ENCODE measurements at places on chromosomes 6 and 20.
A peak's percentile ranks its signal among the peaks of the same experiment; 100 is the strongest.

GRCh38 chr6:3500262-3501014 is 43.6 kb upstream of the SLC22A23 start:
- DNase-seq: peak; percentile 31

DNA sequence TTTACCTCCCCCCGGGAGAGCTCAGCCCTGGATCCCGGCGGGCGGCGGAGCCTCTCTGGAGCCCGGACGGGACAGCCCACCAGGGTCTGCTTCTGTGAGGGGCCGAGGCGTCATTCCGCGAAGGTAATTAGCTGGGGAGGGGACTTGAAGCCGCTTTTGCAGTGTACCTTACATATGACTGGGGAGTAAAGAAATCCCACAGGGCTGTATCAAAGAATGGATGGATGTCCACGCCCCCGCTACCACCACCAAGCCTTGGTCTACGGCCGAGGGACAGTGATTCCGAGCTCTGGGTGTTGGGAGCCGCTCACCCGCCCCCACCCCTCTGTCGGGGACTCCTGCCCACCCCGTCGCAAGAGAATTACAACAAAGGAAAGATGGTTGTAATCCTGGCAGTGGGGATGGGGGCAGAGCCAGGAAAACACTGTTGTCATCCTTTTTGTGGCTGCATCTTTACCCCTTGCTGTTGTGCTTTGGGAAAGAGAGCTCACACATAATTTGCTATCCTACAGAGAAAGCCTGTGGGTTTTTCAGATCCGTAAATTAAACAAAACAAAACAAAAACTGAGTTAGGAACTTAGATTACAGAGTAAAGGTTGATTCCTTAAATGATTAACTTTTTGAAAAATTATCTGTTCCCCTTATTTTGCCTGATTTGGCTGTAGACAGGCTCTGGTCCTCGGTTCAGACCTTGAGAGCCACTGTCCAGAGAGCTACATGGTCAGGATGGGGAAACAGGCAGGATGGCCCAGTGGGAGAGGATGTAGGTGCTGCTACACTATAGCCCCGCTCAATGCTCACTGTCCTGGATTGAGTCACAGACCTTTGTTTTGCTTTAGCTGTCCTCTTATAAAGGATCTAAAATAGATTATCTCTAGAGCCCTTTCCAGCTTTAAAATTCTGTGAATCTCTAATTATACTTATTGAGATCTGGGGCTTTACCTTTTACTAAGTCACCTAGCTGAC is 997 bp upstream of the FBXO30 start:
- DNase-seq: peak; percentile 29

DNA sequence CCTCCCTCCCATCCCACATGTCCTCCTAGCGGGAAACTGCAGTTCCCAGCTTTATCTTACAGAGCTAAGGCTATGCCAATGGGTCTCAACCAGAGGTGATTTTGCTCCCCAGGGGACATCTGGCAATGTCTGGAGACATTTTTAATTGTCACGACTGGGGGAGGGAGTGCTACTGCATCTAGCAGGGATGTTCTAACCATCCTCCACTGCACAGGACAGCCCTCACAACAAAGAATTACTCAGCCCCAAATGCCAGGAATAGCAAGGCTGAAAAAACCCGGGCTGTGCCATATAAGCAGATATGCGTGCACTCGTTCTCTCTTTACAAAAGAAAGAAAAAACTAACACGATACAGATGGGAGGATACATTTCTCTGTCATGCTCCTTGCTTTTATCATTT is 8.5 kb downstream of the MRPS18A start:
- DNase-seq: no peak

DNA sequence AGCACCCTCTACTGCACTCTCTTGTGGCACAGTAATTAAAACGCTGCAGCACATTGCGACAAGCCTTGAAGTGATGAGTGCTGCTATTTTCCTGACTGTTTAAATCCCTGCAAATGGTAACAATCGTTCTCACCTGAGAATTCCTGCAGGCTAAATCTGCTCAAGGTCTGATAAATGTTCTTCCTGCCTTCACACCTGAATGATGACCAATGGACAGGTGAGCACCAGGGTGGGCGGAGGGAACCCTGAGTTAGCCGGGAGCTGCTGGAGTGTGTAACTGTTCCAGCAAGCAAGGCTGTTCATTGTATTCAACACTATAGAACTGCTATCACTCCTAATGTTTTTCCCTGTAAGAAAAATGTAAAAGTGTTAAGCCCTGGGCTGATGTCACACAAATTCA is 4.0 kb downstream of the DACT2 start:
- DNase-seq: no peak

DNA sequence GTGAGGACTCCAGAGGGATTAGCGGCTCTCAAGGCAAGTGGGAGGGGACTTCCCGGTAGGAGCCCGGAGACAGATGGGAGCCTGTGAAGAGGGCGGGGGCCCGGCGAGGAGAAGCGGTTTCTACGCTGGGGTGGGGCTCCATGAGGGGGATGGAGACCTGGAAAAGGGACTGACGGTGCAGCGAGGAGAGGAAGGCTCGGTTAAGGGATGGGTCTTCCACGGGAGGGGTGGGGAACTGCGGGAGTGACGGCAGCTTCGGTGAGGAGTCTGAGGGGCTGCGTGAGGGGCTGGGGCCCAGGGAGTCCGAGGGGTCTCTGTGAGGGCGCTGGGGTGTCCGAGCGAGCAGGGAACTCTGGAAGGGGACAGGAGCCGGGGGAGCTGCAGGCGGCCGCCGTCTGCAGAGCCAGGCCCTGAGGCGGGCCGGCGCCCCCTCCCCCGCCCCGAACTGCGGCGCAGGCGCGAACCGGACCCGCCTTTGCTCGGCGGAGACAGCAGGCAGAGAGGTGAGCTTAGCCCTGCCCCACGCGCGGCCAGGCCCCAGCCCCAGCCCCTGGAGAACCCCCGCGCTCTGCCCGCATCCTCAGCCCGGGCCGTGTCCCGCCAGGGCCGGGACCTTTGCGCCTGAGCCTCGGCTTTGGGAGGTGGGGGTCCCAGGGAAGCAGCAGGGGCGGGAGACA is at the start of gene NRSN2:
NRSN2 (plus strand) TSS at position 472 of the 677 bp plus-strand sequence. CDS start 2,533 bp downstream, outside the sequence.
- DNase-seq: peak; percentile 68

- no peak for DNase-seq
Measured at GRCh38 chr20:63035603-63036185, 28.9 kb upstream of the BHLHE23 start.

DNA sequence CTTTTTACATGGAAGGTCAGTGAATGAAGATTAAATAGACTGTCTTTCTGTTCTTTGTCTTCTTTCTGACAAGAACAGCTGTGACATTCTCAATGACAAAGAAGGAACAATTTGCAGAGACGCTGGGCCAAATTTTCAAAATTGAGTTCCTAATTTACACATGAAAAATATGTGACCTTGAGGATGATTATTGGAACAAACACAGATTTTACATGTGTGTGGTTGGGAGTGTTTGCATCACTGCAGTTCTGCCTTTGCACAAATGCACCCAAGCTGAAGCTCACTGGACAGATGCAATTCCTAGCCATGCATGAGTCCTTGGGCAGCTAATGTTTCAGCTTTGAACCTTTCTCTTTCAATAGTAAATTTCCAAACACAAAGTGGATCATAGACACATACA is 350.8 kb downstream of the QKI start:
- DNase-seq: no peak

GRCh38 chr6:99591673-99592364 is 14.8 kb upstream of the PRDM13 start:
- DNase-seq: no peak

DNA sequence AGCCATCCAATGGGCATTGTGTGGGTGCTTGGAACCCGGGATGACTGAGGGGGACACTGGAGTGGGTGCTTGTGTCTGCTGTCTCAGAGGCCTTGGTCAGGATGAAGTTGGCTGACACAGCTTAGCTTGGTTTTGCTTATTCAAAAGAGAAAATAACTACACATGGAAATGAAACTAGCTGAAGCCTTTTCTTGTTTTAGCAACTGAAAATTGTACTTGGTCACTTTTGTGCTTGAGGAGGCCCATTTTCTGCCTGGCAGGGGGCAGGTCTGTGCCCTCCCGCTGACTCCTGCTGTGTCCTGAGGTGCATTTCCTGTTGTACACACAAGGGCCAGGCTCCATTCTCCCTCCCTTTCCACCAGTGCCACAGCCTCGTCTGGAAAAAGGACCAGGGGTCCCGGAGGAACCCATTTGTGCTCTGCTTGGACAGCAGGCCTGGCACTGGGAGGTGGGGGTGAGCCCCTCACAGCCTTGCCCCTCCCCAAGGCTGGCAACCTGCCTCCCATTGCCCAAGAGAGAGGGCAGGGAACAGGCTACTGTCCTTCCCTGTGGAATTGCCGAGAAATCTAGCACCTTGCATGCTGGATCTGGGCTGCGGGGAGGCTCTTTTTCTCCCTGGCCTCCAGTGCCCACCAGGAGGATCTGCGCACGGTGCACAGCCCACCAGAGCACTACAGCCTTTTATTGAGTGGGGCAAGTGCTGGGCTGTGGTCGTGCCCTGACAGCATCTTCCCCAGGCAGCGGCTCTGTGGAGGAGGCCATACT is 49.4 kb downstream of the PYGB start:
- DNase-seq: no peak

DNA sequence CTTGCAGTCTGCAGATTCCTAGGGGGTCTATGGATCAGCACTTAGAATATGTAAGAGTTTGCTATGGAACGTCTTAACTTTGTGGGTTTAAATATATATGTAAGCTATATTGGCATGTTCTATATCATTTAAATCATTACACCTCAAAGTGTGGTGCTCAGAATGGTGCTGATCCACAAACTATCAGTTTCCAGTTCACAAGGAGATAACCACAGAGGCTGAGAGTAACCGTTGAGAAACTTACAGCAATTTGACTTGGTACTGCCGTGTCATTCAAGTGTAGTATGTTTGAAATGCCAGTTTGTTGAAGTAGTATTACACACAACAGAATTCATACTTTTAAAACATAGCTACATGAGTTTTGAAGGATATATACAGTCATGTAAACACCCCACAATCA is 279.7 kb downstream of the FARS2 start:
- DNase-seq: no peak

DNA sequence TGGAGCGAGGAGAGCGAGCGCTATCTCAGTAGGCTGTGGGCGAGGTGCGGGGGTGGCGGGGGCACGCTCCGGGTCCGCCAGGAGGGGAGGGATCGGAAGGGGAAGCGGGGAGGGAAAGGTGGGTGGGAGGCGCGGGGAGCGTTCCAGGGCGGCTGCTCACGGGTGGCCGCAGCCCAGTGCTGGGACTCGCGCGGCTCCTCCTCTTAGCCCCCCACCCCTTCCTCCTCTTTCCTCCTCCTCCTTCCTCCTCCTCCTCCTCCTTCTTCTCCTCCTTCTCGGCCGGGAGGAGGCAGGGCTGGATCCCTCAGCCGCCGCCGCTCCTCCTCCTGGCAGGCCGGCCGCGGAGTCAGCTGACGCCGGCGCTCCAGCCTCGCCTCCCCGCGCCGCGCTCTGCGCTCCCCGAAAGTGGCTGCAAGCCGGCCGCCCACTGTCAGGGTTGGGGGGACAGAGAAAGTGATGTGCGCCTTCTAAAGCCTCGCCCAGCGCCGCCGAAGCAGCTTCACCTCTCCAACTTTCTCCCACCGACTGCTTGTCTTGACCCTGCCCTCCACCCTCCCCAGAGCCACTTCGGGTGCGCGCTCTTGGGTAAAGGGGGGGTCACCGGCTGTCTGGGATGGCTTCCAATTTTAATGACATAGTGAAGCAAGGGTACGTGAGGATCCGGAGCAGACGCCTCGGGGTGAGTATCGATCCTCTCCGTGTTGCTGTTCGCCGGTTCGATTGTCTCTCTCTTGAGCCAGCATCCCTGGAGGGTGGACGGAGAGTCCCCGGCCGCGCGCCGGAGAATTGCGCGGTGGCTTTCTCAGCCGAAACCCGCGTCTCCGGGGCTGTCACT is at the start of gene DOK5:
DOK5 (plus strand) TSS at position 260 of the 835 bp plus-strand sequence; CDS start at position 614, 354 bp downstream.
- no peak for DNase-seq

DNA sequence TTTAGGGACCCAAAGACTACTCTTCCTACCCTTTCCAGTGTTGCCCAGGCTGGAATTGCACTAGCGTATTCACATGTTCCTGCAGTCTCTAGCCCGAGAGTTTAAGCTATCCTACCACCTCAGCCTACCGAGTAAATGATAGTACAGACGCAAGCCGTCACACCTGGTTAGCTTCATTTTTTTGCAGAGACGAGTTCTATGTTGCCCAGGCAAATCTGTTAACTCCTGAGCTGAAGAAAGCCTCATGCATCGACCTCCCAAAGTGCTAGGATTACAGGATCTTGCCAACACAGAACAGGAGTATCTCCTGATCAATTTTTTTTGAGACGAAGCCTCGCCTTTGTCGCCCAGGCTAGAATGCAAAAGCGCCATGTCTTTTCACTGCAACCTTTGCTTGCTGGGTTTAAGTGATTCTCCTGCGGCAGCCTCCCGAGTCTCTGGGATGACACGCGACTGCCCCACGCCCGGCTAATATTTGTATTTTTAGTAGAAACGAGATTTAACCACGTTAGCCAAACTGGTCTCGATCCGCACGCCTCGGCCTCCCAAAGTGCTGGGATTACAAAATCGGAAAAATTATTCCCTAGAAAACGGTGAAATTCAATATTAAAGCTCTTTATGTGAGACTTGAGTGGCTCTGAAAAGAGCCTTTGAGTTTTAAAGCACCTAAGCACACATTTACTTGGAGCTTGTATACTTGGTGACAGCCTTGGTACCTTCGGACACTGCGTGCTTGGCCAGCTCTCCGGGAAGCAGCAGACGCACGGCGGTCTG is 128.5 kb downstream of the HFE start:
- no peak for DNase-seq

DNA sequence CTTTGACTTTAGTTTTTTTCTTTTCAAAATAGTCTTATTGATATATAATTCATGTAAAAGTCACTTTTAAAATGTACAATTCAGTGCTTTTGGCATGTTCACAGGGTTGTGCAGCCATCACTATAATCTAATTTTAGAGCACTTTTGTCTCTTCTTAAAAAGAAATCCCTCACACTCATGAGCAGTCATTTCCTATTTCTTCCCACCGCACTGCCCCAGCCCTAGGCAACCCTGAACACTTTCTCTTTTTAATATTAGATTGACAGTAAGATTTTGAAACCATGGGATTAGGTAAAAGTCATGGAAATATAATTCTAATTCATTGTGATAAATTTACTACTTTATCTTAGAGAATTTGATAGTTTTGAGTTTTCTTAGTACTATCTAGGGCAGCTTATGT is 309.4 kb downstream of the UTRN start:
- DNase-seq: no peak

DNA sequence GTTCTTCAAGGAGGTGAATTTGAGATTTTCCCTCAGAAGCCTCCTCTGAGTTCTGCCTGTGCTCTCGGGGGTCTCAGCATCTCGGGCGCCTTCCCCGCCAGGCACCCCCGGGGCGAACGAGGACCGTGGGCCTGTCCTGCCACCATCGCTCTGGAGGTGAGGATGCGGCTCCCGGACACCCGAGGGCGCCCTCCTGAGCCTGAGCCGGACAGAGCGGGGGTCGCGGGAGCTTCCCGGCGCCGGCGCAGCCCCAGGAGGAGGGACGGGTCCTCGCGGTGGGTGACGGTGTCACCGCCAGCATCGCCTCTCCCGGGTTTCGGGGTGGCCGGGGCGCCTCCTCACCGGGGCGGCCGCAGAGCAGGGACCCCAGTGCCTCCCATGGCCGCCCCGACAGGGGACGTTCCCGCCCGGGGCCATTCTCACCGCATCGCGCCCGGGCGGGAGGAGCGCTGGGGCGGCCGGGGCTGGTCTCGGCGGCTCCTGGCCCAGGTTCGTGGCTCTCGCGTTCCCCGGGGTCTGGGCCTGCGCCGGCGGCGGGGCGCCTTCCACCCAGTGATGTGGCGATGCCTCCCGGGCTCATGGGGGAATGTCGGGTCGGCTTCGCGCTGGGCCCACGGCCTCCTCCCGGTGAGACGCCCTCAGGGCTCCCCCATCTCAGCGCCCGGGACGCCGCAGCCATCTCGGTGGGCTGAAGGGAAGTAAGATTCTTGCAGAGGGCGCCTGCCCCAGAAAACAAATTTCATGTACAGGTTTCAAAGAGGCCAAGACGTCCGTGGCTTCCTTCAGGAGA is 210.5 kb downstream of the ERMARD start:
- DNase-seq: no peak

Data from HCEC 1CT (cell line).